ENCODE measurements at places on chromosomes 1 and 21.

GRCh38 chr1:95308276-95309030 is 74.4 kb downstream of the RWDD3 start:
- DNase-seq, result no peak

DNA sequence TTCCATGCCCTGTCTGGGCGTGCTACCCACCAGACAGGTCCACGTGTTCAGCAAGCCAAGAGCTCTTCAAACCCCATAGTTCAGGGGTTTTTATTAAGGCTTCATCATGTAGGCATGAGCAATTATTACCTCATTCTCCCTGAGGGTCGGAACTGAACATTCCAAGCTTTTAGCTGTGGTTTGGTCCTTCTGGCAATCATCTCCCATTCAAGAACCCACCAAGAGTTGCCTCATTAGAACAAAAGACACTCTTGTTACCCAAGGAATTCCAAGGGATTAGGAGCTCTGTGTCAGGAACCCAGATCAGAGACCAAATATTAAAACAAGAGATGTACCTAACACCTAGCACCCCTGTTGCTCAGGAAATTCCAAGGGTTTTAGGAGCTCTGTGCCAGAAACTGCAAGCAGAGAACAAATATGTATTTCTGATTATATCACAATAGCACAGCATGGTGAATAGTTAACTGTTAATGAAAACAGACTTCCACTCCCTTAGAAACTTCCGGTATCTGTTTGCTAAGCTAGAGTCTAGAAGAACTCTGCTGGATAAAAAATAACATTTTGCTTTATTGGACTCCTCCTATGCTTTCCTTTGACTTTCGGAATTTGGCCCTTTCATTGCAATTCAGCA is 201.2 kb upstream of the L1TD1 start:
- DNase-seq, result no peak

- DNase-seq, result no peak
Observed at GRCh38 chr1:220692436-220693228, 2.5 kb downstream of the C1orf115 start.

GRCh38 chr1:31180338-31180737 is 59.3 kb downstream of the NKAIN1 start:
- no peak for DNase-seq

DNA sequence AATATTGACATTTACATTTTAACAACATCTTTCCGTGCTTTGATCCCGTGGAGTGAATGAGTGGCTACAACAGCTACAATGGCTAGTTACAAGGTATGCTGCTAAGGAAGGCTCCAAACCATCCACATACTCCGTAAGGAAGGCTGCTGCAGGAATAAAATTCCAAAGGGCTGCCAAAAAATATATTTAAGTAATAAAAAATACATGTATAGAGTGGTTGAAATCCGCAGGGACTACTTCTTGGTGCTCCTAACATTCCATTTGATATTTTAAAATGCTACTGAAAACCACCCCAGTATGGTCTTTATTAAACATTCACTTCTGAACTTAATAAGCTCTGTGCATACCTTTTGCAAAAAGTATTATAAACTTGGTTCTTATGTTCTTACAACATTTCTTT is 25.3 kb downstream of the TNFSF4 start:
- DNase-seq, result no peak

DNA sequence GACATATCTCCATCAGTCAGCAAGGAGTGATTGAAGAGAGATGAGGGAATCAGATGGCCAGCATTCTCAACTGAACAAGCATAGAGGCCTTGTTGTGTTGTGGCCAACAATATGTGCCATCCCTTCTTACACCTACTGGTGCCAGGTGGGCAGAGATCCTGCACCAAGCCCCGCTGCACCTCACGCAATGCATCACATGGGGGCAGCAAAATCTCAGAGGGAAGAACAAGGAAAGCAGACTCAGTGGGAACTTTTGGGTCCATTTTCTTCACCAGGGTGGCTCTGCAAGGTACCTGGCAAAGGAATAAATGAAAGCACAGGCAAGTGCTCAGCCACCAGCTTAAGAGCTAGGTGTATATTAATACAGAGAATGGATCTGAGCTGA is 33.2 kb downstream of the HSD3B2 start:
- DNase-seq, result no peak

DNA sequence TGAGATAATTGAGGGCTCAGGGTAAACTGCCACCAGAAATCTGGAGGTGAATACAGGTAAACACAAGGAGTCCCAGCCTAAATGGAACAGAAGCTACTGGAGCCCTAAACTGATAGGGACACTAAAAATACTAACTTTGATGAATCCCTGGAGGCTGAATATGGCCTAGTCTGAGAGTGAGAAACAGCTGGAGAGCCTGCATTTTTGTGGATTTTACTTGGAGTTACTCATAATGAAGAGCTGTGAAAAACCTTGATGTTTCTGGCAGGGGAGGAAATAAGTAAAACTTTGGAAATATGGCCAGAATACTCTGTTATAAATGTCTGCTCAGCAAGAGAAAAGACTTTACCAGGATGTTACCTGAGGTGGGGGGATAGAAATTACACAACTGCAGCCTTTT is 164.4 kb downstream of the LIPI start:
- no peak for DNase-seq

GRCh38 chr1:212542761-212543187 is 65.8 kb upstream of the ATF3 start:
- DNase-seq, result no peak

- no peak for DNase-seq
Observed at GRCh38 chr1:26724926-26725325, 29.1 kb downstream of the ARID1A start.

DNA sequence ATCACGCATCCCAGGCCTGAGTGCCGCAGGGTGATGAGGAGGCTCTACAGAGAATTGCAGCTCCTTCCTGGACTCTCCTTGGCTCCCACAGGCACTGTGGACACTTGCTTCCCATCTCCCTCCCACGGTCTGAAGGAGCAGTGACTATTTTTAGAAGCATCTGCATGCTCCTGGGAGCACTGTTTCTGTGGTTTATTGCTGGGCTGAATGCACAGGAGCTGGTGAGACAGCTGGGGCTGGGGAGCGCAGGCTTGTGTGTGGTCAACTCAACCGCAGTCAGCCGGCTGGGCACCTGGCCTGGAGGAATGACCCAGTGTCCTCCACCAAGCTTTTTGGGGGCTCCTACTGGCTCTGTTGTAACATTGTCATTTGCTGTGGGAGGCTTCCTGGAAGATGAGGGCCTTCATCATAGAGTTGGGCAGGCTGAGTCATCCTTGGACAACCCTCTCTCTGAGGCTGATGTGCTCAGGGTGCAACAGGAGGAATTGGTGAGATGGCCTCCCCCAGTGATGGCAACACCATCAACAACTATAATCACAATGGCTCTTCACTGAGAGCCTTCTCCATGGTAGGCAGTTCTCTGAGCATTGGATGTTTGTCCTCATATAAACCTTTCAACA is 1.7 kb downstream of the NFASC start:
- DNase-seq, result no peak
